ENCODE measurements at places on chromosomes 3 and 15.

DNA sequence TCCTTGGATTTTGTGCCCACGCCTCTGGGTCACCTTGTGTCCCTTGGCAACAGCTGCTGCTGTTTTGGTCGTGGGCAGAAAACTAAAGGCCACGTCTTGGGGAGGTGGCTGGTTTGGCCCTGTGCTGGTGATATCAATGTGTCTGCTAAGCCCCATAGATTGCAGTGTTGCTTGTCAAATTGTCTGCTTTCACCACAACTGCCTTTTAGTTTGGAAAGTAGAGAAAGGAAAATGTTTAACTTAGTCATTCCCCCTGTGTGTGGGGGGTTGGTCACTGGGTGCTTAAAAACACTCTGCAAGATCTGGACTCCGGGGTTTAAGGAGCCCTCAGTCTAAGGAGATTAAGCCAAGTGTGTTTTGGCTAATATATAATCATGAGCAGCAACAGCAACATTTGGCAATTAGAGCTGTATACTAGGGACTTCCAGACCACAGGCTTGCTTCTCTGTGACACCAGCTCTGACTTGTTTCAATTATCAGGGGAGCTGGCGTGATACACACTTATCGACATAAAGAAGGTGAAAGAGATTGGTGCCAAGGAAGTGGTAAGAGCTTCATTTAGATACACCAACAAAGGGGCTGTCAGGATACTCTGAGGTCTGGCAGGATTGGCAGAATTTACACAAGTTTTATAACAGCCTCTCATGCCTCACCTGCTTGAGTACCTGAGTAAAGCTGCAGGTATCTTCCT is 3.5 kb downstream of the SMAD3 start:
- peak; percentile 50 for DNase-seq

GRCh38 chr3:90145094-90145860 is 1037.9 kb downstream of the EPHA3 start:
- no peak for DNase-seq

- no peak for DNase-seq
Observed at GRCh38 chr15:40850576-40851112, 6.8 kb downstream of the SPINT1 start.

GRCh38 chr15:78949461-78949860 is 4.6 kb upstream of the CTSH start:
- no peak for DNase-seq

- DNase-seq = peak; percentile 65
Observed at GRCh38 chr15:39581793-39582285, 960 bp downstream of the THBS1 start.

DNA sequence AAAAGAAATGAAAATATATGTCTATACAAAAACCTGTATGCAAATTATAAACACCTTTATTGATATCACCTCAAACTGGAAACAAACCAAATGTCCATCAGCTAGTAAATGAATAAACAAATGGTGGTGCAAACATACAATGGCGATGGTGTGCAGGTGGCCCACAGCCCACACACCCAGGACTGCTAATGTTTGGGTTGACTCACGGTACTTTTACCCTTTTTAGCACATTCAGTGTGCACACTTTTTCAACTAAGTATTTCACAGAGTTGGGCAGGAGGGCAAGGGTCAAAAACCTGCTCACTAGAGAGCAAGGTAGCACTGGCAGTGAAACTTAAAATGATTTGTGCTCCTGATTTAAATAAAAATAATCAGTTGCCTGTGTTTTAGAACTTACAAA is 123.1 kb upstream of the BHLHE40 start:
- no peak for DNase-seq

GRCh38 chr3:42229942-42230688 is 35.9 kb downstream of the CCK start:
- DNase-seq = peak; percentile 64

GRCh38 chr15:79209116-79209515 is 73.4 kb upstream of the ANKRD34C start:
- no peak for DNase-seq

DNA sequence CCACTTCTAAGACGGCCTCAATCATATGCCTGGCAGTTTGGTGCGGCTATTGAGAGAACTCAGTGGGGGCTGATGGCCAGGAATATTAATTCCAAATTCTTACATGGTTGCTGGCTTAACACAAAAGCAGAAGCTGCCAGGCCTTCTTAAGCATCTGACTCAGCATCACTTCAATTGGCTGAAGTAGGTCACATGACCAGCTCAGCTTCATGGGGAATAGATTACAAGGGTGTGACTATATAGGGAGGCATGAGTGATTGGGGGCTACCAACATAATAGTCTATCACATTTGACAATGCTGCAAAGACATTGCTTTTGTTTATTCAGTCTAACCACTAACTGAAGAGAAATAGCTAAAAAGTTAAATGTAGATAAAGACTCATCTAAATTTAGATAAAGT is 101.6 kb upstream of the ANKRD28 start:
- DNase-seq = peak; percentile 62

DNA sequence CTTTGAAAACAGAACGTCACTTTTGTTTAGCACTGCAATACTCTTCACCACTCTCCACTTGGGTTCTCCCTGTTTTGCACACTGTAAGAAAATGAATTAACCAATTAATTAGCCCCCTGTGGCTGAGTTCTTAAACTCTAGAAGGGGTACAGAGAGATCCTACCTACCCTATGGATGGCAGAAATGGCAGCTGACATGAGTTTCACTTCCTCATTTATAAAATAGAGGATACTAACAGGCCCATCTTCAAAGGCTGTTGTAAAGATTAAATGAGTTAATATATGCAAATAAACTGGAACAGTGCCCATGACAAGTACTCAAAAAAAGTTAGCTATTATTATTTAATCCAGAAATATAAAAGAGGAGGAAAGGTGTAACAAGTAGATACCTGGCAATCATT is 36.9 kb downstream of the SUCLG2 start:
- no peak for DNase-seq

GRCh38 chr3:155667988-155668387 is 76.9 kb downstream of the PLCH1 start:
- DNase-seq = no peak

Data from EL (cell line).